ENCODE measurements at places on chromosomes 6 and 20. TPM values are rescaled to one million over a fixed set of nuclear protein-coding genes. Genes with fewer than 3 reads are reported as not detected.

NMBR gene
- not detected for total RNA-seq

ARMC2 gene
- total RNA-seq, result 1.3 TPM

SYCP2L gene
- 0.38 TPM for total RNA-seq

GLP1R gene
- total RNA-seq, result 0.87 TPM

RIPOR3 gene
- total RNA-seq, result 1.1 TPM

WFDC9 gene
- total RNA-seq, result not detected

PNPLA1 gene
- total RNA-seq, result not detected

FRMD1 gene
- not detected for total RNA-seq

COL12A1 gene
- total RNA-seq, result 1.9 TPM

B3GALT4 gene
- total RNA-seq, result 5.6 TPM

C20orf144 gene
- 0.11 TPM for total RNA-seq

OVOL2 gene
- 7.8 TPM for total RNA-seq

LST1 gene
- total RNA-seq, result not detected

NNAT gene
- 205 TPM for total RNA-seq

ID4 gene
- 3.5 TPM for total RNA-seq

RTN4IP1 gene
- total RNA-seq, result 18.4 TPM

GLO1 gene
- 259 TPM for total RNA-seq

BFSP1 gene
- 3.1 TPM for total RNA-seq

BACH2 gene
- total RNA-seq, result 2.5 TPM

BMP7 gene
- 43.9 TPM for total RNA-seq

GRCh38 chr20:44142413-44142812 is 44.6 kb downstream of the JPH2 start:
- no peak for DNase-seq

- DNase-seq, result peak; percentile 54
Observed at GRCh38 chr20:63035603-63036185, 28.9 kb upstream of the BHLHE23 start.

GRCh38 chr6:163708466-163708865 is 293.9 kb downstream of the QKI start:
- DNase-seq, result no peak

GRCh38 chr20:16175322-16175961 is 397.8 kb downstream of the KIF16B start:
- no peak for DNase-seq

- DNase-seq, result no peak
Observed at GRCh38 chr6:48754641-48755040, 643.6 kb upstream of the PTCHD4 start.

GRCh38 chr6:26122402-26122792 is 35.2 kb downstream of the HFE start:
- DNase-seq, result no peak

DNA sequence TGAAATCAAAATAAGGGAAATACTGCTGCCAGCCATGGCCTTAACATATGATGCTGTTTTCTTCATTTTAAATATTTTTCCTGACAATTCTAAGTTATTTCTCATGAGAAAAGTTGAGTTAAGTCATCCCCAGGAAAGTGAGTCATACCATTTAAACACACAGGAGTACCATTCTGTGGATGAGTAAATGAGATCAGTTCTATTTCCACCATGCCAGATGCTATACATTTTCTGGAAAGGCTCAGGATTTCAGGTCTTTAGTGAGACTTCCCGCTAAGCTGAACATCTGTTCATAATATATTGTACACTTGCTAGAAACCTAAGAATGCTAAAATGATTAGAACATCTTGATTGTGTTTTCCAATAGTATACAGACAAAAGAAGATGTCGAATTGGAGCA is 256.2 kb upstream of the MANEA start:
- DNase-seq, result no peak

DNA sequence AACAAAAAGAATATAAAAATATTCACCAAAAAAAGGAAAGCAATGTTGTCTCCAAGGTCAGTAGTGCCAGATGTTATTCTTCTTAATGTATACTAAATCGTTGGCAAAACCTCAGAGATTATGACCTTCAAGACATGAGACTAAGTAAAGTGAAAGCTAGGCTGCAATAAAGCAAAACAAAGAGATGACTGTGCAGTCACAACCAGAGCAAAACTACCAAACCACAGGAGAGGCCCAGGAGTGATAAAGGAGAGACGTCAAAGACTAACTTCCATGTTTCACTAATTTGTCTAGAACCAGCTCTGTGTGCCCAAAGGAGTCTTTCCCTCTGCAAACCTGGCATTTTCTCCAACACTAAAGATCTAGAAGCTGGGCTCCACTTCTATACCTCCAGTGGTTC is 155.9 kb upstream of the POU3F2 start:
- DNase-seq, result no peak

DNA sequence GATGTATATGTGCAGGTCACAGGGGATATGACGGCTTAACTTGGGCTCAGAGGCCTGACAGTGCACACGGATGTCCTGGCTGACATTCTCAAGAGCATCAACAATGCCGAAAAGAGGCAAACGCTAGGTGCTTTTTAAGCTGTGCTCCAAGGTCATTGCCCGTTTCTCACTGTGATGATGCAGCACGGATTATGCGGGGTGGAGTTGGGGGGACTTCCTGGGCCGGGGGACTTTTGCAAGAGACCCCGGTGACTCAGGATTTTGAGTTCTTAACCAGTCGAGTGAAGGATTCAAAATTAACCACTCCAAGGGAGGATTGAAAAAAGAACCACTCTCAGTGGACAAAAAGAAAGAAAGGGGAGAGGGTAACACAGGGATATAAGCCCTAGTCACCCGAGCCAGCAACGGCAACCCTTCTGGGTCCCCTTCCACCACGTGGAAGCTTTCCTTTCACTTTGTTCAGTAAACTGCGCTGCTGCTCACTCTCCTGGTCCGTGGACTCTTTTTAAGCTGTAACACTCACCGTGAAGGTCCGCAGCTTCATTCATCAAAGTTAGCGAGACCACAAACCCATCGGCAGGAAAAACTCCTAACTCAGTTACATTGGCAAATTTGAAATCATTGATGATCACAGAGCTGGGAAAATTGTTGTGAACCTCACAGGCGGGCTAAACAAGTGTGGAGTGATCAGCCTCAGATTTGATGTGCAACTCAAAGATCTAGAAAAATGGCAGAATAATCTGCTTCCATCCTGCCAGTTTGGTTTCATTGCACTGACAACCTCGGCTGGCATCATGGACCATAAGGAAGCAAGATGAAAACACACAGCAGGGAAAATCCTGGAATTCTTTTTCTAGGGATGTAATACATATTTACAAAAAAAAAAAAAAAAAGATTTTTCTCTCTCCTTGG is 199.3 kb downstream of the ARID1B start:
- DNase-seq, result no peak

GRCh38 chr20:45994761-45995493 is 13.8 kb upstream of the MMP9 start:
- DNase-seq, result no peak

- DNase-seq, result no peak
Observed at GRCh38 chr6:118558464-118559217, 10.5 kb downstream of the PLN start.

DNA sequence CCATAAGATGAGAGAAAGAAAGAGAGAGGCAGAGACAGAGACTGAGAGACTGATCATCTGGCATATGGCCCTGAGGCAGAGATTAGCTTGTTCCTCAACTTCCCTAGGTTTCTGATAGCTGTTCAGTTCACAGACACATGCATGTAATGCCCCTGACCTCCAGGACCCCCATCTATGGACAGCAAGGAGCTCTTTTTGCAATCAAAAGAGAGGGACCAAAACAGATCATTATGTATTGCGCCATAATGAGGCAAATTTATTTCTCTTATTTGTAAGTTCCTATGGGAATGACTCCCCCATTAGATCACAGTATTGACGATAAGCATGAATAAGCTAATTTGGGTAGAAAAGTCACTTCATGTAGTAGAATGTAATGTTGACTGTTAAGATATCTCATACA is 25.6 kb downstream of the KCNQ5 start:
- no peak for DNase-seq

GRCh38 chr6:150902142-150902776 is 36.8 kb downstream of the MTHFD1L start:
- DNase-seq, result no peak

- no peak for DNase-seq
Observed at GRCh38 chr6:30258204-30258603, 45.0 kb upstream of the TRIM26 start.

DNA sequence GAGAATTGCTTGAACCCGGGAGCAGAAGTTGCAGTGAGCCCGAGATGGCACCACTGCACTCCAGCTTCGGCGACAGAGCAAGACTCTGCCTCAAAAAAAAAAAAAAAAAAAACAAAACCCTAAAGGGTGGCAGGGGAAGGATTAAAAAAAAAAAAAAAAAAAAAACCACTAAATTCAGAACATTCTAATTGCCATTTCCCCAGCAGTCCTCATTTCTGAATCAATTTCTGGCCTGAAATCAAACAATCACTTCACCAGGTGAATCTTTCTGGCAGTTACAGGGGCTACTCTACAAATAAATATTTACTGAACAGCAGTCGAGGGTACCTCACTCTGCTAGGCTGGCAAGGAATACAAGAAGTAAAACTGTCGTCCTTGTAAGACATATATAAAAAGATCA is 1.2 kb downstream of the UQCC1 start:
- no peak for DNase-seq

GRCh38 chr20:32681175-32682084 is 7.7 kb upstream of the C20orf203 start:
- peak; percentile 86 for DNase-seq

- no peak for DNase-seq
Observed at GRCh38 chr20:59583428-59584277, 20.7 kb upstream of the PHACTR3 start.

DNA sequence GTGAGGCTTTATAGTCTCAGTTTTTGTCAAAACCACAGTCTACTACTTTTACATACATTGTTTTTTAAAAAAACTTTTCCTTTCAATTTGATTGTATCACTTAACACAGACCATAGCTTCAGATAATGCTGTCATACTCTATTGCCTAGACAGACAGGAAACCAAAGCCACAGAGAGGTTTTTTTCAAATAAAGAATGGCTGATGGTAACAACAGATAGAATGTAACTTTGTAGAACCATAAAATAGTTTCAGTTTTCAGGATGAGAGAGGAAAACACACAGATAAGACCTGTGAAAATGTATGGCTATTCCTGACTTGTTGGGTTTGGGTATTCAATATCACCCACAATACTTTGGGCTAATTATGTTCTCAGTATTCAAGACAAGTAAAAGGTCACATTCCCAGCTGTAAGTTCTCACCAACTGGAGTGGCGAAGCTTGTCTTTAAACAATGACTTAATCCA is 94.0 kb downstream of the ADGRG6 start:
- no peak for DNase-seq

- peak; percentile 69 for DNase-seq
Observed at GRCh38 chr20:48636301-48636700, 191.5 kb downstream of the PREX1 start.

- DNase-seq, result no peak
Observed at GRCh38 chr6:133254552-133255228, 13.5 kb downstream of the EYA4 start.

GRCh38 chr6:33380272-33380981 is 11.2 kb upstream of the KIFC1 start:
- no peak for DNase-seq

GRCh38 chr6:14109411-14109826 is 8.2 kb upstream of the CD83 start:
- DNase-seq, result no peak

- no peak for DNase-seq
Observed at GRCh38 chr6:131033631-131034030, 29.4 kb downstream of the EPB41L2 start.

- DNase-seq, result no peak
Observed at GRCh38 chr6:116165596-116165995, 39.7 kb upstream of the COL10A1 start.

GRCh38 chr6:118650582-118651281 is 659 bp downstream of the CEP85L start:
- DNase-seq, result peak; percentile 70

- no peak for DNase-seq
Observed at GRCh38 chr6:81242624-81243023, 509.9 kb downstream of the TENT5A start.

- DNase-seq, result no peak
Observed at GRCh38 chr20:36061754-36062153, 92.8 kb upstream of the EPB41L1 start.

- DNase-seq, result no peak
Observed at GRCh38 chr6:169545982-169546381, 155.8 kb downstream of the WDR27 start.

- no peak for DNase-seq
Observed at GRCh38 chr6:13522656-13523055, 35.3 kb upstream of the GFOD1 start.

GRCh38 chr6:40803897-40804702 is 216.9 kb upstream of the LRFN2 start:
- DNase-seq, result no peak

GRCh38 chr6:74467533-74468215 is 738.2 kb downstream of the COL12A1 start:
- DNase-seq, result no peak

GRCh38 chr6:7974565-7974937 is 64.0 kb upstream of the TXNDC5 start:
- no peak for DNase-seq

- peak; percentile 36 for DNase-seq
Observed at GRCh38 chr6:146543940-146544615, 445 bp downstream of the RAB32 start.

GRCh38 chr6:135451617-135452190 is 45.8 kb downstream of the AHI1 start:
- DNase-seq, result no peak

GRCh38 chr6:28643017-28643740 is 117.5 kb downstream of the GPX5 start:
- DNase-seq, result peak; percentile 51

DNA sequence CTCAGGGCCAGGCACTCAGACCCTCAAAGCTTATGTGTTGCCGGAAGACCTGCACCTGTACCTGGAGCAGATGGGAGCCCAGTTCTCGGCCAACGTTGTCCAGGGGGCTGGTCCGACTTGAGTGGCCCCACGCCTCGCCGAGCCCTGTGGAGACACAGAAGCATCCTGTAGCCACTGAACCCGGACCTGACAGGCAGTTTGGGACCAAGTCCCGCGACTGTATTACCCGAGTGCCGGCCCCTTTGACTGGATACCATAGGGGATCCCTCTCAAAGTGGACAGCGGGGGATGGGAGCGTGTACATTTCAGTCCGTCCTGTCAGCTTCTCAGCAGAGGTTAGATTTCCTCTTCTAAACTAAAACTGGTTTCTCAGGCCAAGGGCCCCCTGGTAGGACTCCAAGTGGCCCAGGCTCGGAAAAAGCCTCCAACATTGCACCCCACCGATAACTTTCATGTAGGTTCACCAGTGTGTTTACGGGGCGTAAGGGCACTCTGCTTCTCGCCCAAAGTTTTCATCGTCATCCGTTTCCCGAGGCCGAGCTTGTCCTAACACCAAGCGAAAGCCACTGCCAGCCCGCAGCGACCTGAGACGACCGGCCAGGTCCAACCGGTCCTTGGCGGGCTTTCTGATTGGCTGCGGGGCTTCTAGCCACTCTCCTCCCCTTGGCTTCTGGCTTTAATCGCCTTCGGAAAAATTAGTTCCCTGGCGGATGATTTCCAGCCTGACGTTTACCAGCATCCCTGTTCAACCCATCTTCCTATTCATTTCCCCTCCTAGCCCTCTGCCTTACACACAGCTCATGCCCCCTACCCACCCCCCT is 10.8 kb downstream of the SIM1 start:
- DNase-seq, result peak; percentile 92

Measured in H7 (cell line).